Frontal cortex (tissue), 4 donors: ENCODE measurements at places on chromosomes 1 and 21. TPM values are rescaled to one million over a fixed set of nuclear protein-coding genes. Genes with fewer than 3 reads are reported as not detected.

FAM72B gene
- total RNA-seq, result 0.82 TPM

DNA sequence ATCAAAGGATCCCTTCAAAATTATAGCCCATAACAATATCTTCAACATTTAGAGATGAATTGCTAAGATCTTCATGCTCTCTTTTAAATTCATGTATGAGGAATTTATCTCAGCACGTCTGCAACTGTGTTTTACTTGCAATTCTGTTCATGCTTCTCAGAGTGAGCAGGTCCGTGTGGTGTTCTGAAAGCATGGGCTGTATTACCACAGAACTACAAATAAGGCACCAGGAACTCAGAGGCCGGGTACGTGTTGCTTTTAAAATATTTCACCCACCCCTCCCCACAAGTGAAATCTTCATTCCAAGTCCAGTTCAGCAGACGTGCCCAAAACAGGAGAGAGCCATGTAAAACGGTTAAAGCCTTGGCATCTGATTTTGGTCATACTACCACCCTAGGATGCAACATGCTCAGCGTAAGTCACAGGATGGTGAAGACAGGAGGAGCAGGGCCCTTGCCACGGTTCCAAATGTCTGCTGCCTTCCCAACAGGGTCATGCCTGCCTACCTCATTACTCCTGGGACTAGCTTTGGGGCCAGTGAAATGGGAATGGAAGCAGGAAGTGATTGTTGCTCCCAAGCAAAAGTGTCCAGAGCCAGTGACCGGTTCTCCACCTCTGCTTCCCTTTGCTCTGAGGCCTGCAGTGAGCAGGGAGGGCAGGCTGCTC lies 133.7 kb downstream of the PTPN14 start:
- no peak for DNase-seq

MAP1LC3C gene
- 0.82 TPM for total RNA-seq

DNA sequence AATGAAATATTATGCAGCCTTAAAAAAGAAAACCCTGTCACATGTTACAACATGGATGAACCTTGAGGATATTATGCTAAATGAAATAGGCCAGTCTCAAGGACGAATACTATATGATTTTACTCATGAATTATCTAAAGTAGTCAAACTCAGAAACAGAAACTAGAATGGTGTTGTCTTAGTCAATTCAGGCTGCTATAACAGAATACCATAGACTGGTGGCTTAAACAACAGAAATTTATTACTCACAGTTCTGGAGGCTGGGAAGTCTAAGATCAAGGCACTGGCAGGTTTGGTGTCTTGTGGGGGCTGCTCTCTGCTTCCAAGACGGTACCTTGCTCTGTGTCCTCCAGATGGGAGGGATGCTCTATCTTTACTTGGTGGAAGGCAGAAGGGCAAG lies 113.8 kb upstream of the DNAH14 start:
- no peak for DNase-seq

GRCh38 chr1:192159014-192159413 lies 752 bp downstream of the RGS18 start:
- no peak for DNase-seq

GRCh38 chr1:24970399-24970753 lies 40.3 kb upstream of the RUNX3 start:
- DNase-seq, result no peak

DNA sequence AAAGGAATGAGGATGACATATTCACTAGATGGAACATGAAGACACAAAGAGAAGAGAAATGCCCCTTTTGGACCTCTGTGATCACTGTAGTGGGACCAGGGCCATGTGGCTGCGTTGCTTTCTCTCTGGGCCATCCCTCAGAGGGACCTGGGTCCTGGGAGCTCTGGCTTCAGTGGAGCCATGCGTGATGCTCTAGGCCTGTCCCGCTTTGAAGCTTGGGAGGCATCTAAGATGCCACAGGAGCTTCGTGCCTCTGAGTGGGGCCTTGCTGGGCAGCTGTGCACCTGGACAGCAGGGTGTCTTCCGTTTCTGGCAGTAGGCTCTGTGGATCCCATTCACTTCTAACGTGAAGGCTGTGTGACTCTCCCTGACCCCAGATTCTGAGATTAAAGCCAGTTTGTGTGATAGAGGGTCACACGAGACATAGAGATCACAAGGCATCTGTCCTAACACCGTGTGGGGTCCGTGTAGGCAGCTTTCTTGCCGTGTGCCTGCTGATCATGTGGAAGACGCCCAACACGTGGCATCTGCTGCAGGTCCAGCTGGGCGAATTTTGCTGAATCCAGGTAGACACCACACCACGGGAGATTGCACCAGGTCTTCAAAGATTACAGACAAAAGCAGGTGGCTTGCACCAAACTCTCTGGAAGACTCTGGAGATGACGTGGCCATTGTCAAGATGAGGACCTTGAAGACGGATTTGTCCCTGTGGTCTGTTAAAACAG lies 17.2 kb upstream of the PRSS38 start:
- no peak for DNase-seq

GRCh38 chr1:204760757-204761156 lies 75.2 kb upstream of the LRRN2 start:
- DNase-seq, result no peak

- DNase-seq, result no peak
Measured at GRCh38 chr1:90919900-90920299, 101.9 kb downstream of the ZNF644 start.

ATP5IF1 gene
- total RNA-seq, result 67.7 TPM

GRCh38 chr1:44860331-44860730 lies 17.3 kb upstream of the PTCH2 start:
- DNase-seq, result no peak

GPX7 gene
- total RNA-seq, result 29.3 TPM

GSTM3 gene
- total RNA-seq, result 80.3 TPM

DNA sequence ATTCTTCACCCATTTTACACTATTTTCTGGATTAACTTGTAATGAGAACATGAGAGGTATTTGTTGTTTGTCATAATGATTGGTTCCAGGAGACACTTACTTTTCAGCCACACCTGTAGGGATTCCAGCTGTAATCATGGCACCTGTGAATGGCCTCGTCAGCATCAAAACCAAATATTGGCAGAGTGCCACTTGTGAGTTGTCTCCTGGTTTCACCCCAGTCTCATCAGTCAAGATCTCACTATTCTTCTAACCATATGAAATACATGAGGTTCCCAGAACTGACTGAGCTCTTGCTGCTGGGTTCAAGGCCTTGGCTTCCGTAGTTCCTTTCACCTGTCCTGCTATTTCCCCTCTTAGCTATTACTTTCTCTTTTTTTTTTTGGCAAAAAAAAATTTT lies 246.6 kb upstream of the ADGRL2 start:
- no peak for DNase-seq

OLFML2B gene
- total RNA-seq, result 1.2 TPM

- DNase-seq, result no peak
Measured at GRCh38 chr1:158838660-158839059, 7.5 kb downstream of the MNDA start.

DNA sequence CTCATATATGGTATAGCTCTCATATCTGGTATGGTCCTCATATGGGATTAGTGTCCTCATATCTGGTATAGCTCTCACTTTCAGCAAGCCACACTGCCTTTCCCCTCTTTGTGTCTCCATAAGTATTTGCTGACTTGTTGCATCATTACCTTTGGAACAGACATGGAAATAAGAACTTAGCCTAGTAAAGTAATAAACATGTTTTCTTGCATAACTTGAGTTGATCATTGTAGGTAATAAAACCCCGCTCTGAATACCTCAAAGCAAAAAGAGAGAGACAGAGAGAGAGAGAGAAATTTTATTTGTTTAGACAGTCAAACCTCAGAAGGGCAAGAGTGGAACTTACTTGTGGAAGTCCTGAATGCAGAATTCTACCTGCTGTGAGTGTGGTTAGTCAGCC lies 170.3 kb downstream of the GREM2 start:
- no peak for DNase-seq

DNA sequence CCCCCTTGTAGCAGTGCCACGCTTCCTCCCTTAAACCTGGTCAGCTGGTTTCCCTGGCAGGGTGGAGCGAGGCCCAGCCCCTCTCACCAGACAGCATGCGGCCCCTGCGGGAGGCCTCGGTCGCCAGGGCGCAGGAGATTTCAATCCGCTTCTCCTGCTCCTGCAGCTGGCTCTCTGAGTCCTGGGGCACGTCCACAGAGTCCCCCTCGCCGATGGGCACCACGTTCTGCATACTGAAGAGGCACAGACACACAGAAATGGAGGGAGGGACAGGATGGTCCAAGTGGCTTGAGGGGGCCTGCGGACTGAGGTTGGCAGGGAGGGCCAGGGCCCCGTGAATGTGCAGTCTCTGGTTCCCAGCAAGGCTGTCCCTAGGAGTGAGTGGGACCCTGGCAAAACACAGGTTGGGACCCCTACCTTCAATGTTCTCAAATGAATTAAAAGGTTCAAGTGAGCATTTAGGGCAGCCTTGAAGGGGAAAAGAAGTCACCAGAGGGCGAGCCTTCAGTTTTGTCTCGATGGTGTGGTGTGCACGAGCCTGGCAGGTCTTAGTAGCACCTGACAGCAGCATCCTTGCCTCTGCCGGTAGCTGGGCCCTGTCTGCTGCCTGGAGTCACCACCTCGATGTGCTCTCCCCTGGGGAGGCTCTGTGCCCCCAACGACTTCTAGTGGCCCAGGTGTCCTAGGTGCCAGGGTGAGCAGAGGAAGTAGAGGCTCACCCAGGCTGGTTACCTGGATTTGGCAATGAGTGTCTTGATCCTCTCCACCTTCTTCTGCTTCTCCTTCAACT lies 14.4 kb upstream of the GOLT1A start:
- DNase-seq, result no peak

DNA sequence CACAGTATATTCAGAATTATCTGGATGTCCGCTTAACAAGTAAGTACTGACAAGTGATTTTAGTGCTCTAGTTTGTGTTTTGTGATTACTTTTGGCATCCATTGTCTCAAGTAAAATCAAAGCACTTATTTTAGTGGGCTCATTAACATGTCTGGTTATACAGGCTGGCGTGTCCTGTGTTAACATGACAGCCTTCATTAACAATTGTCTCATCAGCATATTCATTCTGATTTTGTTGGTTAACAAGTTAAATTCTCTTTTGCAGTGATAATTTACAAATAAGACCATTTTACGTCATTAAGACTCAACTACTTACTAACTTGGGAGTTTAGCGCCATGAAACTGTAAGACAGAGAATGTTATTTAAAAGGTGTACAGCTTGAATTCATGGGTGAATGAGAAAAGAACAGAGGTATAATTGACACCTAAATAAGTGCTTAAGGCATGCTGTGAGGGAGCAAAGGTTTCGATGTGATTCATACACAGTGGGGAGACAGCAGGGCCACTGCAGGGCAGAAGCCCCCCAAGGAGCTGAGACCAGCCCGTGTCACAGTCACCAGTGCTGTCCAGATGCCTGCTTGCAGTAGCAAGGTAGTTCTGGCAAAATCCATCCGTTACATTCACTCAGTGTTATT lies 22.4 kb downstream of the TAF5L start:
- no peak for DNase-seq
